ENCODE measurements at places on chromosomes 12 and 14. TPM values are rescaled to one million over a fixed set of nuclear protein-coding genes. Genes with fewer than 3 reads are reported as not detected.

CLEC2A gene
- not detected for total RNA-seq

LETMD1 gene
- total RNA-seq, result 61.4 TPM

GRCh38 chr12:26286186-26286585, 90.8 kb downstream of the SSPN start:
- DNase-seq, result no peak

GRCh38 chr12:93156086-93156716, 221.5 kb upstream of the NUDT4 start:
- no peak for DNase-seq

GRCh38 chr14:63492391-63492790, 50.8 kb downstream of the PPP2R5E start:
- no peak for DNase-seq

DNA sequence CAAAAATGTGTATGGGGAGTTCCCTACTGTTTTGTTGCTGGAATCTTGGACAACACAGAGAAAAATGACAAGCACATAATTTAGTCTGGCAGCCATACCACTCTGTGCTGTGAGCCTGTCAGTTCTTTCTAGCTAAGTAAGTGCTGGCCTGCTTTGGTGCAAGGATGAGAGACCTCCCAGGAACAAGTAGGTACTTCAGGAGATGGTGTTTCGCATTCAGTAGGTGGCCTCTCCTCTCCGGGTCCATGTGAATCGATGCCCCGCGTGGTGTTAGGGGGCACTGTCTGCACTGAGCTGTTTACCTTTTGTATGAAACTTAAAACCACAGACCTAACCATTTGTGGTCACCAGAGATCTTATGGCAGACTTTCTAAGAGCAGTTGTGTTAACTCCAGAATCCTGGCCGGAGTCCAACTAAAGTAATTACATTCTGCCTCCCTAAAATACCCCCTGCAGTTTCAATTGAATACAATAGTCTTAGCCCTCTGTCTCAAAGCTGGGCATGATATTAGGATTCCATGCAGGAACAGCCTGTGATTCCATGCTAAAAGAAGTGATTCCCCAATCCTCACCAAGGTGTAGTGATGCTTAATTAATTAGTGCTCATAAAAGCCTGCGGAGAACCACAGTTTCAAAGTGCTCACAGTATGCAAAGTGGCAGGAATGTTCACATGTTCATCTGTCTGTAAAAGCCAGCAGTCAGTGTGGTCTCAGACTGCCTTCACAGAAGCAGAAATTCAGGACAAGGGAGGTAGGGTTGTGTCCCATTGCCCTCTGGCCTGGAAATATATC, 64.2 kb downstream of the LLPH start:
- DNase-seq, result no peak

Measured in urinary bladder (tissue), 4 donors.